Immature natural killer cell (primary cell): ENCODE measurements at places on chromosomes 13 and 19. TPM values are rescaled to one million over a fixed set of nuclear protein-coding genes. Genes with fewer than 3 reads are reported as not detected.

Gene FKBP8
- polyA plus RNA-seq: 137 TPM

Gene COL4A1
- not detected for polyA plus RNA-seq

Gene PGLYRP1
- polyA plus RNA-seq: not detected

Gene TYROBP
- 3,312 TPM for polyA plus RNA-seq

Gene PLA2G4C
- polyA plus RNA-seq: not detected

Gene FCGBP
- polyA plus RNA-seq: 0.36 TPM

Gene TSKS
- polyA plus RNA-seq: not detected

Gene IQCN
- polyA plus RNA-seq: not detected

Gene CEACAM7
- not detected for polyA plus RNA-seq

Gene TMEM190
- polyA plus RNA-seq: not detected

Gene CNOT3
- 4.0 TPM for polyA plus RNA-seq

Gene GRIK5
- not detected for polyA plus RNA-seq

Gene TGFBR3L
- polyA plus RNA-seq: 0.86 TPM

Gene PSG7
- not detected for polyA plus RNA-seq

Gene ZNF865
- 0.08 TPM for polyA plus RNA-seq

Gene PDX1
- not detected for polyA plus RNA-seq

Gene PRX
- 13.0 TPM for polyA plus RNA-seq

Gene NUDT15
- 12.3 TPM for polyA plus RNA-seq

Gene ZNF540
- polyA plus RNA-seq: 2.7 TPM

Gene LIM2
- polyA plus RNA-seq: 40.0 TPM

Gene MYBPC2
- polyA plus RNA-seq: not detected

Gene MYH14
- not detected for polyA plus RNA-seq

Gene WDR88
- 0.45 TPM for polyA plus RNA-seq

Gene IGFL3
- polyA plus RNA-seq: not detected

Gene TINCR
- not detected for polyA plus RNA-seq

Gene MEIS3
- polyA plus RNA-seq: not detected

Gene CAPS
- 4.1 TPM for polyA plus RNA-seq

Gene SHANK1
- polyA plus RNA-seq: not detected

Gene CD79A
- 8.3 TPM for polyA plus RNA-seq

Gene RASGRP4
- polyA plus RNA-seq: 0.78 TPM

Gene STXBP2
- 100 TPM for polyA plus RNA-seq

Gene CALR3
- 0.25 TPM for polyA plus RNA-seq

Gene ZNF69
- 3.3 TPM for polyA plus RNA-seq

Gene NLRP5
- polyA plus RNA-seq: not detected

Gene NALCN
- not detected for polyA plus RNA-seq

Gene POU2F2
- 10.3 TPM for polyA plus RNA-seq

Gene PGLYRP2
- polyA plus RNA-seq: 0.10 TPM

Gene LYPD4
- polyA plus RNA-seq: not detected

Gene ZNF878
- polyA plus RNA-seq: not detected

Gene ACTMAP
- polyA plus RNA-seq: not detected

Gene CASP14
- polyA plus RNA-seq: not detected

Gene CCDC70
- polyA plus RNA-seq: not detected

Gene OR7C1
- polyA plus RNA-seq: not detected

Gene CEACAM20
- polyA plus RNA-seq: not detected

Gene PDE4A
- 22.6 TPM for polyA plus RNA-seq

Gene KLK11
- not detected for polyA plus RNA-seq
